ENCODE measurements at places on chromosomes 4 and X.

DNA sequence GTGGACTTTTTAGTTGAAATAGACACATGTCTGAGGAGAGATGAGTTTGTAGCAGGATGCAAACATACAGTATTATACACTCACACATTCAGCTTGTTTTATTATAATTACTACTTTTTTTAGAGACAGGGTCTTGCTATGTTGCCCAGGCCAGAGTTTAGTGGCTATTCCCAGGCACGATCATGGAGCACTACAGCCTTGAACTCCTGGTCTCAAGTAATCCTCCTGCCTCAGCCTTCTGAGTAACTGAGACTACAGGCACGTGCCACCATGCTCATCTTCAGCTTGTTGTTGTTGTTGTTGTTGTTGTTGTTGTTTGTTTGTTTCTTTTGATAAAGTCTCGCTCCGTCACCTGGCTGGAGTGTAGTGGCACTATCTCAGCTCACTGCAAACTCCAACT, 94.7 kb upstream of the ACSL4 start:
- DNase-seq: no peak

- peak; percentile 17 for DNase-seq
Measured at GRCh38 chrX:78024349-78025059, 55.1 kb upstream of the PGAM4 start.

DNA sequence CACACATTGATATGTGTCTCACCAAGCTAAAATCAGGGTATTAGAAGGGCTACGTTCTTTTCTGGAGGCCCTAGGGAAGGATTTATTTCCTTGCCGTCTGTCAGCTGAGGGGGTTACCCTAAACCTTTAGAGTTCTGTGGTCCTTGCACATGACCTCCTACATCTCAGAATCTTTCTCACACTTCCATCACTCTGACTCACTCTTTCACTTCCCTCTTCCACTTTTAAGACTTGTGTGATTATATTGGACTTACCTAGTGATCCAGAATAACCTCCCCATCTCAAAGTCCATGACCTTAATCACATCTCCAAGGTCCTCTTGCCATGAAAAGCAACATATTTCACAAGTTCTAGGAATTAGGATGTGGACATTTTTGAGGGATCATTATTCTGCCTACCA, 53.6 kb upstream of the FUNDC1 start:
- no peak for DNase-seq

DNA sequence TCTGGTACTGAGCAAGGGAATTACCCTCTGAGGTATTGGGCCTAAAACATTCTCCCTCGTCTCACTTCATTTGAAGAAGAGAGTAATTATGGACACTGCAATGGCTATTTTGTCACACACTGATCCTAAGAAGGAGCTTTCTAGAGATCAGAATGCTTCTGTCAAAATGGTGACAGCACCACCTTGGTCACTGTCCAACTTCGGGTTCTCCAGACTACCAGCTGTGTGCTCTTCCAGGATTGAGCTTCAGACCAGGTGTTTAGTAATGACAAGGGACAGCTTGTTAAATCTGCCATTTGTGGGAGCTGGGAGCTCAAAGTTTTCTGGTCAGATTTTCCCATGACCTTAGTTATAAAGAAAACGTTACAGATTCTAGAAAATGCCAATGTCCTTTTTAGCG, 105.4 kb downstream of the POLA1 start:
- no peak for DNase-seq

DNA sequence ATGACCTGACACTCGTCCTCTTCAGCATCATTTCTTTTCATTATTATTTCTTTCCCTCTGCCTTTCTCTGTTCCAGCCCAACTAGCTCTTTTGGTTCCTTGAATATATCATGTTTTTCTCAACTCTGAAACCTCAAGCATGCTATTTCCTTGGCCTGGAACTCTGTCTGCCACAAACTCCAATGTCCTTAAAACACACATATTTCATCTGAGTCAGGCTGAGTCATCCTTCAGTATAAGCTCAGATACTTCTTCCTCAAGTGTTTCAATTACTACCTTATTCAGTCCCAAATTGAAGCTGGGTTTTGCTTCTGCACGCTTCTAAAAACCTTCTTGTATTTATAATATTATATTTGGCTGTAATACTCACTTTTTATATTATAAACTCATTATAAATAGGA, 424.2 kb downstream of the PDGFC start:
- DNase-seq: no peak

DNA sequence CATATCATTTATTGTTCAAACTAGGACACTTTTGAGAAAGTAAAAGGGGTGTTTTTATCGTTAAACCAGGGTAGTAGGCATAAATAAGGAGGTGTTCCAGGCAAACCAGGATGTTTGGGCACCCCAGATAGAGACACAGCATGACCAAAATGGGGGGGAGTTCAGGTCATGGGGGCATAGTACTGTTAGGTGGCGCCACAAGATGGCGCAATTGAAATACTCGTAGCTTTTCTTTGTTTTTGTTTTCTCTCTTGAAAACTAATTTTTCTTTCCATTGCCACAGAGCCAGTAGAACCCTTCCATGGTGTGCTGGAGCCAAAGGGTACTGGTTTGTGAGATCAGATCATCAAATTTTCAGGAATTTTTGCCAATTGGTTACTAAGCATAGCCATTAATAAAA, 283.4 kb downstream of the BCOR start:
- DNase-seq: peak; percentile 31

DNA sequence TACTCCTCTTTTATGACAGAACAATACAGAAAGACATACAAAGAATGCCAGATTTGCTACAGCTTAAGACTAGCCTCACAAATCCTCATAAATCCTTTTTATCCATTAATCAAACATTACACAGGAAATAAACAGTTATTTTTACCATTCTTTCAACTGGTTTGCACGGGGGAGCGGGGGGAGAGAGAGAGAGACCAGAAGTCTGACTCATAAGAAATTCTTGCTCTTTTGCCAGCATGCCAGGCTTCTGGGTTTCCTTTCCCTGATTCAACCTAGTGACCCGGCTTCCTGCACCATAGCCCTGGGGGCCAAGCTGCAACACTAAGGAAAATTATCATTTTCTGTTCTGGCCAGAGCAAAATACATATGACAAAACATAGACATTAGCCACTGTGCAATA, 6.8 kb upstream of the RRAGB start:
- no peak for DNase-seq

Data from NCI-H345 (cell line).